Activated T-helper 1 cell treated with anti-CD3 and anti-CD28 coated beads, Interleukin-12 subunit alpha, Interleukin-12 subunit beta, Interleukin-2, Interleukin-4 antibody, amounts not matched to agents 30 ng/mL and 10 ng/mL and 1 ng/mL, durations not matched to agents 14 hours and 24 hours and 36 hours (primary cell): ENCODE measurements at places on chromosomes 6 and 20. TPM values are rescaled to one million over a fixed set of nuclear protein-coding genes. Genes with fewer than 3 reads are reported as not detected.

DNA sequence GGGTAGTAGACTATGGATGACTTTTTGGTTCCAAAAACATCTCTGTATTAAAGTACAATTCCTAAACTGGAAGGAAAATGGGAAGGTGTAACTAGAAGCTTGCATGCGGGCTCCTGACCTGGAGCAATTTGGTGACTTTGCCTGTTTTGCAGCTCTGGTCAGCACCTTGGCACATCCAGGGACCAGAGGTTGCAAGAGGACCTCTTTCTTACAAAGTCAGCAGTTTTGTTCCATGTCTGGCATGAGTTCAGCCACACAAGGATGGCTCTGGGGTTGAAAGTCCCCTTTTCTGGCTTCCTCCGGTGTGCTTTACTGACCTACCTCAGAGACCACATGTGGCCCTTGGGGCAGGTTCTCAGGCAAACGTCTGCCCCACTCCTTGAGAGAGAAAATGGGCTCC lies 22.7 kb upstream of the CD93 start:
- peaks cover 5% of the 10 kb centered on the region for H3K27me3 ChIP-seq
- no peak for DNase-seq
- no peaks in the 10 kb centered on the region for H3K36me3 ChIP-seq
- no peak overlapping the region for H3K4me3 ChIP-seq
- H3K4me1 ChIP-seq = no peaks in the 10 kb centered on the region
- H3K27ac ChIP-seq = no peak overlapping the region

PNPLA1 gene
- not detected in 2 replicates for total RNA-seq

IL17F gene
- total RNA-seq = 0.27 TPM in 1 of 2 replicates, not detected in the other

ENPP4 gene
- total RNA-seq = 5.9 and 6.1 TPM in 2 replicates

DNA sequence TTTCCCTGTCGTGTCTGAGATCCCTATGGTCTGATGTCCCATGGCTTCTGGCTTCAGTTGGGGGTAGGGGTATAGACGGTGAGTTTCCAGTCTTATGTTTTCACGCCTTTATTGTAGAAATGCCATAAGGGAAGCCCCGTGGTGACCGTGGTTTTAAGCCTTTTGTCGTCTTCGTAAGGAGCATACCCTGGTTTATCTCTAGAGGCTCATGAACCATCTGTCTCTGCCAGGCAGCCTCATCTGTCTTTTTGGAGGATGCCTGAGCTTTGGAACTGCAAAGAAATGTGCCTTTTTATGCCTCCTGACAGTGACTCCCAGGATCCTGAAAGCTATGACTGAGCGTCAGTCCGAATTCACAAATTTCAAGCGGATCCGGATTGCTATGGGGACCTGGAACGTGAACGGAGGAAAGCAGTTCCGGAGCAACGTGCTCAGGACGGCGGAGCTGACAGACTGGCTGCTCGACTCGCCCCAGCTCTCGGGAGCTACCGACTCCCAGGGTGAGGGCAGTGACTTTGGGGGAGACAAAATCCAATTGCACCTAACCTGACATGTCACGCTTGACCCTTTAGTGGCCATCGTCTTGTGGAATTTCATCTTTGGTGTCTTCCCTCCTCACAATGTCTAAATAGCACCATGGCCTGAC lies 84.6 kb downstream of the SYNJ2 start:
- no peak for DNase-seq
- peaks cover 37% of the 10 kb centered on the region for H3K36me3 ChIP-seq
- no peaks in the 10 kb centered on the region for H3K27me3 ChIP-seq
- no peak overlapping the region for H3K27ac ChIP-seq
- H3K4me3 ChIP-seq = no peak overlapping the region

- no peaks in the 10 kb centered on the region for H3K4me1 ChIP-seq
- H3K4me3 ChIP-seq = no peak overlapping the region
- no peaks in the 10 kb centered on the region for H3K27me3 ChIP-seq
- H3K27ac ChIP-seq = no peak overlapping the region
- no peak for DNase-seq
Observed at GRCh38 chr20:6169251-6169650, 46.4 kb upstream of the FERMT1 start.

SRMS gene
- not detected in 2 replicates for total RNA-seq

PPP1R14C gene
- not detected in 2 replicates for total RNA-seq

- H3K4me3 ChIP-seq = no peak overlapping the region
- no peaks in the 10 kb centered on the region for H3K36me3 ChIP-seq
- H3K4me1 ChIP-seq = no peaks in the 10 kb centered on the region
- DNase-seq = no peak
Observed at GRCh38 chr6:170129691-170130171, 161.1 kb downstream of the DLL1 start.

TTBK1 gene
- total RNA-seq = 1.7 and 2.0 TPM in 2 replicates

TREML2 gene
- 4.5 and 4.9 TPM in 2 replicates for total RNA-seq

DNA sequence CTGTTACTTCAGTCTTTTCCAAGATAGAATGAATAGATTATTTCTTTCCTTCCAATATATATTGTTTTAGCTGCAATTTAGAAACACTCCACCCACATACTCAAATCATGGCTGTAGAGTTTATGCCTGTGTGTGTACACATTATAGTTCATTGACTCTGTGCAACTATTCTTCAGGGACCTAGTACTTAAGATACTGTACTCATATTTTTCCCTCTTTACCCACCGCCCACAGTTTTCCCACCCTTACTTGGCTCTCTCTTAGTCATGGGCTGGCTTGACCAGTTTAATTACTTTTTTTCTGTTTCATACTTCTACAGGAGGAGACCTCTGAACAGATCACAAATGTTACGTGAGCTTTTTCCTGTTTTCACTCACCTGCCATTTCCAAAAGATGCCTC lies 30.4 kb downstream of the C6orf89 start:
- peak overlapping the region; percentile 37 for H3K27ac ChIP-seq
- H3K27me3 ChIP-seq = no peaks in the 10 kb centered on the region
- H3K4me3 ChIP-seq = no peak overlapping the region
- DNase-seq = no peak
- peaks cover 39% of the 10 kb centered on the region for H3K36me3 ChIP-seq
- H3K4me1 ChIP-seq = peaks cover 55% of the 10 kb centered on the region

DNA sequence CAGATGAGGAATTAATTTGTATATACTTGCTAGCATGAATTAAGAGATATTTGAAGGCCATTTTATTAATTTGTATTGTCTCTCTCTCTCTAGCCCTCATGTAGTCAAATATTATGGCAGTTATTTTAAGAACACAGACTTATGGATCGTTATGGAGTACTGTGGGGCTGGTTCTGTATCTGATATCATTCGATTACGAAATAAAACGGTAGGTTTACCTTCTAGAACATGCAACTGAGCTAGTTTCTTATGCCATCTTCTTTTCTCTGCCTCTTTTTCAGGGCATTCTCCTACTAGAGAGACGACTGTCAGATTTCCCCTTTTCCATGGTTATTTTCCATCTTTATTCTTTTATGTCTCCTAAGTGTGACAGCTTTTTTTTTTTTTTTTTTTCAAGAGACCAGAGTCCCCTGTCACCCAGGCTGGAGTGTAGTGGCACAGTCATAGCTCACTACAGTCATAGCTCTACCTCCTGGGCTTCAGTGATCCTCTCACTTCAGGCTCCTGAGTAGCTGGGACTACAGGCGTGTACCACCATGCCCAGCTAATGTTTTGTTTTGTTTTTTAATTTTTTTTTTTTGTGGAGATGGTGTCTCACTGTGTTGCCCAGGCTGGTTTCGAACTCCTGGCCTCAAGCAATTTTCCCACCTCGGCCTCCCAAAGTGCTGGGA lies 15.6 kb downstream of the STK4 start:
- H3K27me3 ChIP-seq = no peaks in the 10 kb centered on the region
- H3K36me3 ChIP-seq = peaks cover 62% of the 10 kb centered on the region
- DNase-seq = no peak
- peaks cover 61% of the 10 kb centered on the region for H3K4me1 ChIP-seq
- no peak overlapping the region for H3K4me3 ChIP-seq
- H3K27ac ChIP-seq = peak overlapping the region; percentile 79

GRCh38 chr6:120826253-120826652 lies 508.0 kb downstream of the TBC1D32 start:
- H3K36me3 ChIP-seq = no peaks in the 10 kb centered on the region
- H3K4me1 ChIP-seq = no peaks in the 10 kb centered on the region
- no peak overlapping the region for H3K27ac ChIP-seq
- H3K4me3 ChIP-seq = no peak overlapping the region
- DNase-seq = no peak
- no peaks in the 10 kb centered on the region for H3K27me3 ChIP-seq

SHLD1 gene
- total RNA-seq = 8.1 and 10.8 TPM in 2 replicates

- no peak for DNase-seq
- peaks cover 1% of the 10 kb centered on the region for H3K27me3 ChIP-seq
- no peak overlapping the region for H3K4me3 ChIP-seq
- H3K4me1 ChIP-seq = no peaks in the 10 kb centered on the region
Observed at GRCh38 chr20:44696315-44696714, 18.9 kb upstream of the CCN5 start.

GRCh38 chr6:5695260-5696245 lies 311.2 kb downstream of the NRN1 start:
- no peak for DNase-seq
- no peak overlapping the region for H3K27ac ChIP-seq
- peaks cover 8% of the 10 kb centered on the region for H3K36me3 ChIP-seq
- no peak overlapping the region for H3K4me3 ChIP-seq

VIP gene
- total RNA-seq = not detected in 2 replicates

DNA sequence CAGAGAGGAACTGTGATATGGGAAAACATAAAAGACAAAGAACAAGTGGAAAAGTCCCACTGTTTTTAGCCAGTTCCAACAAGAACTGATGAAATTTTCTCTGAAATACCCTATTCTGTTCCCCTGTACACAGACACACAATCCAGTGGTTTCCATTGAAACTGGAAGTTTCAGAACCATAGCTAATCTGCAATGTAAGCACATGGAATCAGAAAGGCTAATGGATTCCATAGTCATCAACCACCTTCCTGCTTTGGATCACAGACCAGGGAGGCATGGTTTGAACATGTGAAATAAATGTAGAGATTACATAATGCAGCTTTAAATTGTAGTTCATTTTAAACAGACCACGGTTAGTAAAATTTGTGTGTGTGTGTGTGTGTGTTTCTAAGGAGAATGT lies 242.1 kb downstream of the GJA1 start:
- H3K36me3 ChIP-seq = no peaks in the 10 kb centered on the region
- H3K27me3 ChIP-seq = no peaks in the 10 kb centered on the region
- H3K27ac ChIP-seq = no peak overlapping the region

DNA sequence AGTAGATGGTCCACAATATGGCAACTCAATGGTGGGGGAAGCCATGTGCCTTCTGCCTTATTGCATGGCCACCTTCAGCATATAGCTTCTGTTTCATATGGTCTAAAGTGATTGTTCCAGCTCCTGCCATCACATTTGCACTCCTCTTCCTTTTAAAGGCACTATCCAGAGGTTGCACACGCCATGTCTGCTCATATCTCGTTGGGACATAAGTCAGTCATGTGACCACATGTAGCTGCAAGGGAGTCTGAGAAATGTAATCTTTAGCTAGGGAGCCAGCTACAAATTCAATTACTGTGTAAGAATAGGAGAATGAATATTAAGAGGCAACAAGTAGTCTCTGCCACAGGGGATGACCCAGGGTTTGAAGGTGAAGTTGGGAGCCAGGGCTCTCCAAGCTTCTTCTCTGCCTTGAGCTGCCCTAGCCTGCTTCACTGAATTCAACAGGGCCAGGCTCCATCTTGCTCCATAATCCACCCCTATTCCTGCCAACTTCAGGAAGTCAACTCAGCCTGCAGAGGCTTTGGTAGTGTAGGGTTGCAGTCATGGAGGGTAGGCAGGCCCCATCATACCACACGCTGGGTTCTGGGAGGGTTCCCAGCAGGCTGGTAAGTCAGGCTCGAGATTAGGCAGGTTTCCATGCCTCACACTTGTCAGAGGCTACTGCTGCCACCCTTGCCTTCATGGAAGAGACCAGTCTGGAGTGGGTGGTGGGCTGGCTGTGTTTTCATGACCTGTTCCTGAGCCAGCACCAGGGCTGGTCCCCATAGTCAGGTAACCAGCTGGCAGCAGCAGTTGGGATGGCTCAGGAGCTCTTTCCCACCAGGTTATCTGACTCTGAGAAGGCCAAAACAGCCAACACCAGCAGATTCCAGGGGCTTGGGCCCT lies 56.7 kb upstream of the SAYSD1 start:
- H3K4me3 ChIP-seq = no peak overlapping the region
- no peak overlapping the region for H3K27ac ChIP-seq
- H3K4me1 ChIP-seq = peaks cover 2% of the 10 kb centered on the region
- H3K36me3 ChIP-seq = peaks cover 5% of the 10 kb centered on the region
- no peak for DNase-seq

GRCh38 chr6:54813892-54814291 lies 32.7 kb upstream of the FAM83B start:
- no peaks in the 10 kb centered on the region for H3K27me3 ChIP-seq
- DNase-seq = no peak
- no peaks in the 10 kb centered on the region for H3K4me1 ChIP-seq
- H3K27ac ChIP-seq = no peak overlapping the region
- no peaks in the 10 kb centered on the region for H3K36me3 ChIP-seq

- H3K4me3 ChIP-seq = peak overlapping the region; percentile 92
- peaks cover 12% of the 10 kb centered on the region for H3K36me3 ChIP-seq
- H3K27ac ChIP-seq = peak overlapping the region; percentile 97
- peak; percentile 1 for DNase-seq
- peaks cover 29% of the 10 kb centered on the region for H3K4me1 ChIP-seq
Observed at GRCh38 chr6:98946879-98947410, 801 bp downstream of the FBXL4 start.

NKAPL gene
- 0.16 TPM in 1 of 2 replicates, not detected in the other for total RNA-seq

DNA sequence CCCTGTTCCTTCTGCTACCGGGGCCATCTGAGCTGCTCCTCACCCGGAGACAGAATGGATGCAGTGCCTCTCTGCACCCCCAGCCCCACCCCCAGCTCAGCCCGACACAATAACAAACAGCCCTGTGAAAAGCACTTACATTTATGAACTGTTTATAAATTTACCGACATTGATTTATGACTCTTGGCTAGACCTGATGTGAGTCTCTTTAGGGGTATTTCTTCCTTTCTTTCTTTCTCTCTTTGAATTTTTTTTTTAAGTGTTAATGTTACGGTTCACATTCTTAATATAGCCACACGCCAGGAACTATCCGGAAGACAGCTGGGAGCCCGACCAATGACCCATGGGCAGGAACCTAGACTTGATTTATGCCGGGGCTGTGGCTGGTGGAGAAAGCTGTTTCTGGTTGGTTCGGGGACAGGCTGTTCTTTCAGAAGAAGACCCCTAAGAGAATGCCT lies 266.3 kb downstream of the CDC5L start:
- H3K27me3 ChIP-seq = peaks cover 4% of the 10 kb centered on the region
- no peak overlapping the region for H3K4me3 ChIP-seq
- H3K27ac ChIP-seq = no peak overlapping the region
- no peaks in the 10 kb centered on the region for H3K36me3 ChIP-seq
- peaks cover 11% of the 10 kb centered on the region for H3K4me1 ChIP-seq

KIF25 gene
- not detected in 2 replicates for total RNA-seq

- H3K27ac ChIP-seq = no peak overlapping the region
- H3K4me3 ChIP-seq = no peak overlapping the region
- no peak for DNase-seq
- no peaks in the 10 kb centered on the region for H3K36me3 ChIP-seq
- no peaks in the 10 kb centered on the region for H3K4me1 ChIP-seq
Observed at GRCh38 chr6:4973415-4973814, 30.4 kb downstream of the RPP40 start.

GRCh38 chr20:23187751-23188150 lies 101.6 kb upstream of the CD93 start:
- H3K36me3 ChIP-seq = no peaks in the 10 kb centered on the region
- DNase-seq = no peak
- no peaks in the 10 kb centered on the region for H3K4me1 ChIP-seq

EBF4 gene
- total RNA-seq = 12.3 and 12.6 TPM in 2 replicates

BTN3A1 gene
- 28.2 and 30.6 TPM in 2 replicates for total RNA-seq

GRCh38 chr6:168589275-168589674 lies 148.3 kb downstream of the SMOC2 start:
- no peaks in the 10 kb centered on the region for H3K27me3 ChIP-seq
- H3K4me1 ChIP-seq = no peaks in the 10 kb centered on the region
- H3K27ac ChIP-seq = no peak overlapping the region
- H3K36me3 ChIP-seq = no peaks in the 10 kb centered on the region
- no peak overlapping the region for H3K4me3 ChIP-seq
- no peak for DNase-seq

THBS2 gene
- not detected in 2 replicates for total RNA-seq
